GM10248 (cell line): ENCODE measurements at places on chromosomes 2 and 18.

GRCh38 chr2:50724837-50725236 lies 307.1 kb downstream of the NRXN1 start:
- no peak for DNase-seq

DNA sequence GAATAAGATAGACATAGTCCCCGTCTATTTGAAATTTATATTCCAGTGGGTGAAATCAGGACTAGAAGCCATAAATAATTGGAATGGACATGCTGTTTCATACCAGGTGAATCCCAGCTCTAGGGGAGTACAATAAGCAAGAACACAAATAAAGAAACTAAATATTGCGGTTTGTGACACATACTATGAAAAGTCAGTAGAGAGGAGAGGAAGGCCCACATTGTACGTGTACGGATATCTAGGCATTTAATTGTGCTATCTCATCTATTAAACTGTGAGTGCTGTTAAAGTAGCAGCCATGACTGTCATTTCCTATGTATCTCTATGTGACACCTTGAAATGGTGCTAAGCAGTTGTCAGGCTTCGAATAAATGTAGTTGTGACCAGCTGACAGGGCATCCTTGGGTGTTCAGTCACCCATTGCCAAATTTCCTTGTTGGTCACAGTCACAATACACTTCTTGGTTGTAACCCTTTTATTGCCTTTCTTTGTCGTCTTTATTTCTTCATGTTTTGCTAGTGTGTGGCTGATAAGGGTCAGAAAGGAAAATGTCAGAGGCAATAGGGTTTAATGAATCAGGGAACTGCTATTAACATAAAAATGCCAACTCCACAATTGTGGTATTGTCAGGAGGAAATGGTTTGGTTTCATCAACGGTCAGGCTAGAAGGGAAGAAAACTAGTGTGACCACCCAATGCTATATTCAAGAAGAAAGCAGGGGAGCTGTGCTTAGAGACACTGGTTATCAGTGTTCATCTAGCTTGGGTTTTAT lies 31.5 kb downstream of the CPO start:
- no peak for DNase-seq

DNA sequence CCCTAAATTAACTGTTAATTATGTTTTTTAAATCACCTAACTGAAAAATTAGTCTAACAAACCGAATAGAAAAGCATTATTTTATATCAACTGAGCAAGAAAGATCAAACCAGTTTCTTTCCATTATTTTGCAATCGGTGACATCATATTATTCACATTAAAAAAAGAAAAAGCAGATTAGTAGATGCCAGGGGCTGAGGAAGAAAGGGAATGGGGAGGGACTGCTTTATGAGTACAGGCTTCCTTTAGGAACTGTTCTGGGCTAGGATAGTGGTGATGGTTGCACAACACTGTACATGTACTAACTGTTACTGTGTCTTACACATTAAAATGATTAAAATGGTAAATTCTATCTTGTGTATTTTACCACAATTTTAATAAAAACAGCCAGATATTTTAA lies 59.3 kb downstream of the COBLL1 start:
- DNase-seq, result no peak

- no peak for DNase-seq
These were observed 6.7 kb upstream of the ACAA2 start for GRCh38 chr18:49819823-49820671.

- DNase-seq, result no peak
These were observed 121.3 kb upstream of the DDX18 start for GRCh38 chr2:117693154-117693553.

DNA sequence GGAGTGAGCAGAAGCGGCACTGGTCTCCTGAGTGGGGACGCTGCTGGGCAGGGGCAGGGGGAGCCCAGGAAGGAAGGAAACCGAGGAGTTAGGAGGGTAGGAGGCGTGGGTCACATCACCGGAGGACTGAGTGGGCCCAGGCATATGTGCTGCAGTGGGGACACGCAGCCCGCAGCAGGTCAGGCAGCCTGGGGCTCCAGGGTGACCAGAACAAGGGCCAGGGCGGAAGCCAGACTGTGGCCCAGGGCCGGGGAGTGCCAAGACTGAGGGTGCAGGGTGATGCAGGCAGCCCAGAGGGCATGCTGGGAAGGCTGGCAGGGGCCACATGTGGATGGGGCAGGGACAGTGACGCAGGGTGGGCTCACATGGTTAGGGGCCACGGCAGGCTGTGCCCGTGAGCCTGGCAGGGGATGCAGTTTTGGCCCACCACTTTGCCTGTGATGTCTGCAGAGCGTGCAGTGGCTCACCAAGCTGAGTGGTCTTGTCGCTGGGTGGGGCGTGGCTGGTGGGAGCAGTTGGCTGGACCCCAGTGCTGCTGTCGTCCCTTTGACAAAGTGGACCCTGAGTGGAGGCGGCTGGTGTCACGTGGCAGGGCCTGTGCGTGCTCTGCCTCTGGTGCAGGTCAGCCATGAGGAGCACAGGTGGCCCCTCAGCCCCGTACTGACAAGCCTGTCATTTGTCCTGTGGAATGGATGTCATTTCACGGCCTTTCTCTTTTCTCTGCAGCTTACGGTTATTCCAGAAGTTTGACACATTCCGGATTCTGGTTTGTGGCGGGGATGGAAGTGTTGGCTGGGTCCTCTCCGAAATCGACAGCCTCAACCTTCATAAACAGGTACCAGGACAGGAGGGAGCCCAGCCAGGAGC lies 87.1 kb downstream of the DGKD start:
- no peak for DNase-seq

- DNase-seq, result peak; percentile 22
These were observed 36.6 kb downstream of the GPR155 start for GRCh38 chr2:174450021-174450816.

- DNase-seq, result no peak
These were observed 35.2 kb upstream of the SCN9A start for GRCh38 chr2:166410828-166411472.

DNA sequence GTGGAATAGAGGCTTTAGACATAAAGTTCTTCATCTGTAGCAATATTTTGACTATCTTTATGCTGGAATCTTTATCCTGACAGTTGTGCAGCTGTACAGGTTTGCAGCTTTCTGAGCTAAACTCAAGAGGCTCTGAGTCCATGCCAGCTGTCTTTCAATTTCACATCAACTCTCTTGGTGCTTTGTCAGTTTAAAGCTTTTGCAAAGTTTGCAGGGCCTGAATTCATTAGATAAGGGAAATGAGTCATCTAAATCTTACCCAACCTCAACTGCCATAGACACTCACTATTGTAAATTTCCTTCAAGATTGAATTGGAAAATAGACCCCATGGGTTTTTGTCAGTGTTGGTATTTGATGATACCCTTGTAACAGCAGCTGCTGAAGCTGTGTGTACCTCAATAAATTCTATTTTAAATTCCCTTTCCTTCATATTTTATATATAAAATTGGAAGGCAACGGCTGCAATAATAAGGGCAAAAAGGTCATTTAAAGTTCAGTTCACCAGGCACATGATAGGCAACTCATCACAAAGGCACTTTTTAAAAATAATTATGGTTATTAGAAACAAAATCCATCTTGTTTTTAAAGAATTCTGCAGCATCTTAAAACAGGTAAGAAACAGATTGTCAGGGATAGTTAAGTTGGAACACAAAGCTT lies 169.9 kb upstream of the SLC39A10 start:
- no peak for DNase-seq

DNA sequence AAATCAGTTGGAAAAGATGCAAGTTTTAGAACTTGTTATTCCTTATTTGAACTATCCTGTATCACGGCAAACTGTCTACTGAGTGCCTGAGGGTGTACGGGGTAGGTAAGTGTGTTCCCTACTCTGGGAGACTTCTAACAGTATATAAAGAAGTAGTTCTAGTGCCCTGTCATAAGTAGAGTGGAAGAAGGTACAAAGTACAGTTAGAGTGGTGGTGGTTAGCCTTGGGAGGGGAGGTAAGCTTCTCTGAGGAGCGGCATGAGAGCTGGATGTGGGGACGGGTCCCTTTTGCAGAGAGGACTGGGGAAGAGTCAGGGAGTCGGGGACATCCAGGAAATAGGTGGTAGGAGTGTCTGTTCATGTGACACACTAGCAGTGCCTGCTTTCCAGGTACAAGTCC lies 48.5 kb downstream of the DGKD start:
- no peak for DNase-seq

DNA sequence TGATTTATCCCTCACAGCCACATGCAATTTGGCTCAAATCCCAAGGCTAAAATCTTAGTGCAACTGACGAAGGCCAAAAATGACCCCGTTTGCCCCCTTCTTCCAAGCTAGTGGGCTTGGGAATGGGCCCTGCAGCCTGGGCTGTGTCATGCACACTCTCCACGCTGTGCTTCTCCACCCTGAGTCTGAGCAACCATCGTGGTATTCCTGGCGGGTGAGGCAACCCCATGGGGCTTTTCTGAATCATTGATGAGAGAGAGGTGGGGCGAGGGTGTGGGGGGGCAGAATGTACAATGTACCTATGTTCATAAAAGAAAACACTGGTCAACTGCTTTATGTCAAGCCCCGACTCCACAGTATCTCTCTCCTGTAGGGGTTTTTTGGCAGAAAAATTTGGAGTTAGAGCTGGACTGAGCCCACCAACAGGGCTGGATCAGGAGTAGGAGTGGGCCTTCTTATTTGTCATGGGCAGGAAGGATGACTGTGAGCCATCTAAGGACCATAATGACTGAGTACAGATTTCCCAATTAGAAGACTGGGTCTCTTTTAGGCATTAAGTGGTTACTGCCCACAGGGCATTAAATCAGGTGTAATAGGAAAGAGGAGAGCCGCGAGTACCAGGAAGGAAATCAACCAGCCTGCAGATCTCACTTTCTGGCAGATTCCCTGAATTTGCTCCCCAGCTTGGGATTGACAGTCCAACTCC lies 8.9 kb downstream of the SULT1C2 start:
- no peak for DNase-seq

DNA sequence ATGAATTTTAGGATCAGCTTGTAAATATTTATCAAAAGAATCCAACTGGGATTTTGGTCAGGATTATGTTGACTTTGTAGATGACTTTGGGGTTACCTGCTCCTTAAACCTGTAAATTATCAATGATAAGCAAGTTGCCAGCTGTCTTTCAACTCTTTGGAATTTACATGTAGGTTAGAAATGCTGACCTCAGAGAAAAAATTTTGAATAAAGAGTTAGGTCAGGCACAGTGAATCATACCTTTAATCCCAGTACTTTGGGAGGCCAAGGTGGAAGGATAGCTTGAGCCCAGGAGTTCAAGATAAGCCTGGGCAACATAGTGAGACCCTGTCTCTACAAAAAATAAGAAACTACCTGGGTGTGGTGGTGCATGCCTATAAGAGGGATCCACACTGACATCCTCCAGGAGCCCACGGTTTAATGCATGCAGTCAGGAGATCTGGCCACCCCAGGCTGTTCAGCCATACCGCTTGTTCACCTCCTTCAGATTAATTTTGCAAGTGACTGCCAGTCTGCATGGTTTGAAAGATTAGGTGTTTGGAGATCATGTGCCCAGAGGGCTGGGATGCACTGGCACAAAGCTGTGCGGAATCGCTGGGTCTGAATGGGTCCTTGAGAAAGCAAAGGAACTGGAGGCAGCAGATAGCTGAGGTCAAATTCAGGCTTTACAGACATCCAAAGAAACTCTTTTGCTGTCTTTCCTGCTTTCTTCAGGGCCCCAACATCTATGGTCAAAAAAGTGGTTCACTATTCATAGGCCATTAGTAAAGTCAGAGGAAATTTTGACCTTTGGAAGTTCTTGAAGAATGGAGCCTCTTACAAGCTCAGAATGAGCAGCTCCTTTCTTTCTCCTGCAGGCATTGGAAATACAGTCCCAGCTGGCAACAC lies 83.4 kb upstream of the TXNDC2 start:
- DNase-seq, result no peak
